ENCODE measurements at places on chromosomes 7 and 10.

DNA sequence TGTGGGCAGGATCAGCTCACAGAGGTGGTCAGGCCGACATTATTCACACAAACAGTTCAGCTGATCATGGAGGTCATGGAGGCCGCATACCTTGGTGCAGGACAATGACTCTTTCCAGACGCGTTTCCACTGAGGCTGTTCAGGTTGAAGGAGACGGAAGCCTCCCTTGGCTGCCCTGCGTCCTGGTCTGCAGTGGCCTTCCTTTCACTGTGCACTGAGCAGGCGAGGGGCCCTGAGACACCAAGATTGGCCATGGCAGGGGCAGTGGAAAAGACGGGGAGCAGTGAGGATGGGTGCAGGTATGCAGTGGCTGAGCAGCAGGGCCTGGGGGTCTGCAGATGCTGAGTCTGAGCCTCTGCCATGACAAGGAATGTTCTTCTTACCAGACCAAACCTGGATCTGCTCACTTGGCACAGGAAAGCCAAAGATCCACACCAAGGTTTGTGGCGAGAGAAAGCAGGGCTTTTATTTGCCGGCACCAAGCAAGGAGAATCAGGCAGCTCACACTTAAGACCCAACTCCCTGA, 263.3 kb downstream of the GLRX3 start:
- DNase-seq, result no peak

GRCh38 chr10:102565793-102566192, 62.0 kb downstream of the SUFU start:
- DNase-seq, result no peak

- DNase-seq, result no peak
Measured at GRCh38 chr7:24503506-24503905, 69.7 kb upstream of the PALS2 start.

- no peak for DNase-seq
Measured at GRCh38 chr10:37671802-37672201, 185.6 kb downstream of the ZNF248 start.

GRCh38 chr7:136146925-136147324, 169.8 kb upstream of the MTPN start:
- DNase-seq, result no peak

GRCh38 chr7:89607792-89608191, 546.5 kb upstream of the STEAP1 start:
- no peak for DNase-seq

DNA sequence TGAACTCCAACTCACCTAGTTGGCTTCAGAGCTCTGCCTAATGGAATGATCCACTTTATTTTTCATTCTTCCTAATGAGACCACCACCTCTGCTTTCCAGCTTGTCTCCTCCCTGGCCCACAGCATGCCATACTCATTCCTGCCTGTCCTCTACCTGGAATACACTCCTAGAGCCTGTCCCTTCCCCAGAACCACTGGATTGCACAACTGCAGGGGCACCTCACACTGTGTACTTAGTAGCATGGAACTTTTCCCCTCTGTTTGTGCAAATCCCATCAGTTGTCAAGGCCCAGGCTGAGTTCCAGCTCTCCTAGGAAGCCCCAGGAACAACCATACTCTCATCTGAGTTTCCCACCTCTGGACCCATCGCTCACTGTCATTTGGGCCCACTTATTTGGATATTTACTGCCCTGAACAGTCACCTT, 15.6 kb downstream of the ALDH18A1 start:
- no peak for DNase-seq

- DNase-seq, result no peak
Measured at GRCh38 chr10:90047243-90047729, 345.9 kb downstream of the KIF20B start.

DNA sequence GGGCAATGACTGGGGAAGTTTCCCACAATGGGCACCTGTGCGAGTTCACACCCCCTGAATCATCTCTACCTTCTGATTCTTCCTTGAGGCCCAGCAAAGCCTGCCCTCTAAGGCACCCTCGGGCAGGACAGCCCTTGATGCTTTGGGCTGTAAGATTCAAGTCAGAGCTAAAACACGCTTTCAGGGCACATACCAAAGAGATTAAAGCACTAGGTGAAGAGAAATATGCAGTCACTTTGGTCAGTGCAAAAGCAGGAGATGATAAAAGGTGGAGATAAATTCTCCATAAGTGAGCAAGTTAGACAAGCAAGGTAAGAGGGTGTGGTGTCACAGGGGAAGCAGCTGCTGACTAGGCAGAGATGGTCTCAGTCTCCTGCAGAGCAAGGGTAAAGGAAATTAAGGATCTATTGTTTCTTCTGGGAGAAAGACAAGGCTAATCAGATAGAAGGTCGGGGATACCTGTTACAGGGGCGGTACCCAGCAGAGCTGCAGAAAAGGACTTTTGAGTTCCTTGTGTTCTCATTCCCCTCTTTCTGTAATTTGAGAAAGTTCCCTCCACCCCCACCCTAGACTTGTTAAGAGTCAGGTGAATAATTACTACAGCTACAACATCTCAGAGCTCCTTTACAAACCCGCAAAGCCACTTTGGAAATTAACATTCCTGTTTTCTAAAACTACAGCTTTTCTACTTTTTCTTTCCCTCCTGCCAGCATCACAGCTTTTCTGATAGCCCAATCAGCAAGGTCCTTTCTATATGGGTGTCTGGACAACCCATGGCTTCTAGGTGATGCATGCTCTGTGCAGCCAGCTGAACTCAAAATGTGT, 26.4 kb downstream of the PDLIM1 start:
- no peak for DNase-seq

DNA sequence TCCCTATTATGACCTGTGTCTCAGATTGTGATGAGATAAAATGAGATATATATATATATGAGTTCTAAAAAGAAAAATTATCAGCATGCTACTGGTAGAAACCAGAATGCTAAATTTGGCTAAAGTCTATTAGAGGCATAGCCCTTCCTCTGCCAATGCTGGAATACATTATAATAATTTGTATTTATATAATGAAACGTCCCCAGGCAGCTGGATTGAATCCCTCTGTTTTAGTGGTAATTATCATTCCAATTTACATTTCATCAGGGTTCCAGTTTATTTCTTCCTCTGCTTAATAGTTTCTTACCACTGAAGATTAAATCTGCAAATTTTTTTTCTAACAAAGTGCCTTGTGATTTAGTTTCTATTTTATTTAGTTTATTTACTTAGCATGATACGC, 71.8 kb upstream of the ABI1 start:
- DNase-seq, result no peak

- no peak for DNase-seq
Measured at GRCh38 chr7:27712217-27712616, 27.7 kb upstream of the TAX1BP1 start.

DNA sequence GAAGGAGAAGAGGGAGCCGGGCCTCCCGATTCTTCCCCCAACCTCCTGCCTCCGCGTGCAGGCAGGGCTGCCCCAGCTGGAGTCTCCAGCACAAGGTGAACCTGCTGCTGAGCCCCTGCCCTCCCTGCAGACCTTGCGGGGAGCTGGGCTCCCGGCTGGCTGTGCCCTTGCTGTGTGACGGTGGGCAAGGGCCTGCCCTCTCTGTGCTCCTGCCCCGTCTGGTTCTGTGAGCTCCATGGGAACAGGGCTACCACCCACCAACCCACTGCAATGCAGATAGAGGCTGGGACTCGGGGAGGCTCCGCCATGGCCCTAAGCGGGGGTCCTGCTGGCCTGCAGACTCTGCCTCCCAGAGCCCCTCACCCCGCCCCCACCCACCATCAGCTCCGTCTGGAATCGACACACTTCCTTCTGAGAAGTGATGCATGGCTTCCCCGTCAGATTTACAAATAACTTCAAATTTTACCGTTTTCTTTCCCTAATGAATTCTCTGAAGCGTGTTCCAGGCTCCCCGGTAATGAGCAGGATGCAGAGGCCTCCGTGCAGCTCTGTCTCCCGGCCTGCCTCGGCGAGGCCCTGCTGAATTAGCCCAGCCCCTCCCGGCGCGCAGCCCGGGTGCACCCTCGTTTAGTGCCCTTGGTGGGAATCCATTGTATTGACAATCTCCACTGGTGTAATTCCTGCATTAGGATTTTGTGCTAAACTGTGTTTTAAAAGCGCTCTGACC, 111.0 kb downstream of the MICALL2 start:
- DNase-seq, result no peak

GRCh38 chr10:5551531-5552375, 27.0 kb downstream of the CALML3 start:
- no peak for DNase-seq

DNA sequence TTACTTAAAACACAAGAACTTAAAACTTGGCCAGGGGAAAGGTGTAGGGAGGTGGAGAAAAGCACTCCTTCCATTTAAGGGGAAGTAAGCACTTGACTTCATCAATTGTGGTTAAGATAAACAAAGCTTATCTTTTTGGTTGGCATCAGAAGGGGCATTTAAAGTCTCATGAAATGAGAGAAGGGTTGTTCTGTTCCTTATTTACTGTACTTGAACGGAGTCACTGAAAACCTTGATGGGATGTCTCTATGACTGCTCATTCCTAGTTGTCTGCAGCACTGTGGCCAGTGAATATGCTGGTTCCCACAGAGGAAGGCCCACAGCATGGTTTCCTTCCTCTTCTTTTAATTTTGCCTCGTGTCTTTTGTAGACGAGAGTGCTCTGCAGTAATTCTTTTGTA, 229.3 kb downstream of the AUTS2 start:
- no peak for DNase-seq
